ENCODE measurements at places on chromosomes 2 and 18.

DNA sequence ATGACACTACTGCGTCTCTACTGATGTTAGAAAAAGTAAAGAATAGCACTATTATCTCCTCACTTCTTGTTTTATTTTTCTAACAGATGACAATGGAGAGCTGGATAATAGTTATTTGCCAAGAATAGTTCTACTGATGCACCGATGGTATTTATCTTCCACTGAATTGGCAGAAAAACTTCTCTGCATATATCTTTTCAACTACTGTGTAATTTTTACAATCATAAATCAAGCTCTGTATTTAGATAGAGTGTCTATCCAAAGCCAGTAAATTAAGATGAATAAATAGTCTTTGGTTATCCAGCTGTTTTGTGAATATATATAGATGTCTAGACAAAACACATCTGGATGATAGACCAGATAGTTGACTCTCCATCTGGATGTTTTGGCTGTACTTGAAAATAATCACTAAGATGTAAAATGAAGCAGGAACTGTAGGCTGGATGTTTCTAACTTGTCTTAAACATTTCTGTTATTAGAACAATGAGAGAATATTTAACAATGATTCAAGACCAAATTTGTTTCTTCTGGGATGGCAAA is 40.1 kb downstream of the RASGRP3 start:
- DNase-seq: no peak

DNA sequence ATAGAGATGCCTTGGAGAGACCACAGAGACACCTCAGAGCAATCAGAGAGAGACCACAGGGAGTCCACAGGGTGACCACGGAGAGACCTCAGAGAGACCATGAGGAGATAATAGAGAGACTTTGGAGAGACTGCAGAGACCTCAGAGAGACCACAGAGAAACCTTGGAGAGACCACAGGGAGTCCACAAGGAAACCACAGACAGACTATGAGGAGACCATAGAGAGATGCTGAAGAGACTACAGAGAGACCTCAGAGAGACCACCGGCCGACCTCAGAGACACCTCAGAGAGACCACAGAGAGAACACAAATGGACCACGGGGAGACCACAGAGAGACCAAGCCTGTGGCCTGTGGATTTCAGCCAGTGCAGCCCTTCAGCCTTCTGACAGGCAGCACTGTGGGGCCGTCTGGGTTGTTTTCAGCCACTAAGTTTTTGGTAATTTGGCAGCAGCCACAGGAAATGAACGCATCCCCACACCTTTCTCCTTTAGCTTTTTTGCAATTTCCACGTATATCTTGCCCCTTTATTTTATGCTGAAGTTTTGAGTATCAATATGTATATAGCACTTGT is 11.4 kb upstream of the TMEM18 start:
- no peak for DNase-seq

GRCh38 chr2:231571661-231572191 is 20.9 kb upstream of the TEX44 start:
- no peak for DNase-seq

GRCh38 chr2:239075918-239076758 is 228.3 kb downstream of the TWIST2 start:
- DNase-seq: no peak

DNA sequence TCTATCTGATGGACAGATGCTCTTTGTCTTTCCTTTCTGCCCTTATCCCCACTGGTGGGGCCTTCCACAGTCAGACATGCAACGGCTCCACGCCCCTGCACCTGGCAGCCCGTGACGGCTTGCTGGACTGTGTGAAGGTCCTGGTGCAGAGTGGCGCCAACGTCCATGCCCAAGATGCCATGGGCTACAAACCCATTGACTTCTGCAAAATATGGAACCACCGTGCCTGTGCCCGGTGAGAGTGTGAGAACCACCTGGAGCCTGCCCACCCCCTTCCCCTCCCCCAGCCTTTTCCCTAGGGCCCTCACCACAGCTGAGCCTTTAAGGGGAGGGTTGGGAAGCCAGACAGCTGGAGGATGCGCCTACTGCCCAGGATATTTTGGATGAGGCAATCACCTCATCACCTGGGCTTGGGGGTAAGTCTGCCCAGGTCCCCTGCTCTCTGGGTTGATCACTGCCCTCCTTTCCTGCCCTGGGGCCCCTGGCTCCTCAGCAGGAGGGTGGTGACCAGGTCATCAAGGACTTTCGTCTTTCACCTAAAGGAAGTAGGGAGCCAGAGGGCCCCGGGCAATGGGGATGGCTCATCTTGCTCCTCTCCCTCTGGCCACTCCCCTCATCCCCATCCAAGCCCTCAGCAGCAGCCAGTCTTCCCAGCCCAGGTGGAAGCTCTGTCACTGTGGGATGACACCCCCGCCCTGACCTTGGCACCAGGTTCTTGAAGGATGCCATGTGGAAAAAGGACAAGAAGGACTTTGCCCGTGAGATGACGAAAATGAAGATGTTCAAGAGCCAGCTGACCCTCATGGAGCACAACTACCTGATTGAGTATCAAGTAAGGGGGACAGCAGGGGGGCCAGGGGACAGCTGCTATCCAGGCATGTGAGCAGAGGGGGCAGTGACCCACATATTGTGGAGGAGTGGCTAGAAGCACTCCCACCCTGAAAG is 3.7 kb downstream of the ANKRD53 start:
- no peak for DNase-seq

DNA sequence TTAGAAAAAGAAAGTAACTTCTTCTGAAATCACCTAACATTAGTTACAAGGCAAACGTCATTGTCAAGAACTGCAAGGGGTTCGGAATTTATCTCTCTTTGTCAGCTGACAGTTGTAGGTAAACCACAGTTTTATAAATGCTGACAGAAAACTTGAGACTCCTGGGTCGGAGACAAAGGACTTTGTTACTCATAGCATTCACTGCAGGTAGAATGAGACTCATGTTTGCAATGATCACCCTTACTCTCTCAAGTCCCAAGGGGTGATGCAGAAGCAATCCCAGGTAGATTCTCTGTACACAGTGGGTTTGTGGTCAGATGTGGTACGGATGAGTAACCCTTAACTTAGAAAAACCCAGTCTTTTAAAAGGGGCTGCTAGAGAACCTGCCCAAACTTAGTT is 757.8 kb downstream of the TRIB2 start:
- no peak for DNase-seq

- no peak for DNase-seq
These were observed 150.6 kb upstream of the EPC2 start for GRCh38 chr2:148493822-148494563.

DNA sequence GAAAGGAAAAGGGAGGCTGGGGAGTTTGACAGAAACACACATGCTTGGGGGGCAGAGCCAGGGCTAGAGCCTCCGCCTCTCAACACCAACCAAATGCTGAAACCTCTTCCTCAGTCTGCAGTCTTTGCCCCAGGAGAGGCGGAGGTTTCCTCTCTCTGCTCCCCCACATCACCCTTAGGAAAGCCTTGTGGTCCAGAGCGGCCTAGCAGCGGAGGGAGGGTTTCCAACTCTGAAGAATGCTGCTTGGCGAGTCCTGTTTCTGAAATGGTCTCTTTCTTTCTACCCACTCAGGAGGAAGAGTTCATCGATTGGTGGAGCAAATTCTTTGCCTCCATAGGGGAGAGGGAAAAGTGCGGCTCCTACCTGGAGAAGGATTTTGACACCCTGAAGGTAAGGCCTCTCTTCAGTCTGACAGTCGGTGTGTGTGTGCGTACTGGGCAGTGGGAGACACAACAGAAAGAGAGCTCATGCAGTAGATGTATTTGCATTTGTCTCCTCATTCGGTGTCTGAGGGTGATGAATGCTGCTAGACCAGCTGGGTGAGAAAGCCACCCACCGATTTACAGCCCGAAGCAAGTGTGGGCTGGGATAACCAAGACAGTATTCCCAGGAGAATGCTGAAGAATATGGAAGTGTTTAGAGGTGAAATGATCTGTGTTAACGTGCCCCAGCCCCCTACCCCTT is 190.5 kb downstream of the DYSF start:
- DNase-seq: no peak

- no peak for DNase-seq
These were observed 25.6 kb downstream of the DNPEP start for GRCh38 chr2:219362072-219362471.

GRCh38 chr2:181198183-181198864 is 217.9 kb downstream of the UBE2E3 start:
- no peak for DNase-seq

Data from 8988T (cell line).